Activated T-cell treated with anti-CD3 and anti-CD28 coated beads, Interleukin-2, amount 50 U/mL, for 48 hours (primary cell): ENCODE measurements at places on chromosomes 2 and 18.
A peak's percentile ranks its signal among the peaks of the same experiment; 100 is the strongest.

- peak; percentile 18 for DNase-seq
Observed at GRCh38 chr2:185628985-185629384, 109.6 kb upstream of the FSIP2 start.

DNA sequence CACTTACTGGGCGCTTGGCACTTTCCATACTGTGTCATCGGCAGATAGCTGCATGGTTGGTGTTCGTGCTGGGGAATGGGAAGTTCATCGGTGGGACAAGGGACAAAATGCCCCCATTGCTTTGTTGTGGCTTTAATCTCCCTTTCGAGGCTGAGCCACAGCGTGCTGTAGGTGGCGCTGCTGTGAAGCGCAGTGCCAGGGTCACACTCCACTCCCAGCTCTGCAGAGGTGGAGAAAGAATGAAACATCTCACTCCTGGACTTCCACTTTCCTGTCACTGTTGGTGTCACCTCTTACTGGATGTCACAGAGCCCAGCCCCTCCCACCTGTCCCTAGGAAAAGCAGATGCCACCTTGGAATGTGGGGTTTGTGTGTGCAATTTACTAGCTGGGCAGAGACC is 8.7 kb downstream of the TYMS start:
- DNase-seq = peak; percentile 21

- no peak for DNase-seq
Observed at GRCh38 chr2:233096006-233096405, 35.9 kb downstream of the INPP5D start.

GRCh38 chr18:79400591-79401381 is 5.1 kb downstream of the NFATC1 start:
- peak; percentile 68 for DNase-seq

- DNase-seq = no peak
Observed at GRCh38 chr2:180722551-180723239, 257.7 kb upstream of the UBE2E3 start.

DNA sequence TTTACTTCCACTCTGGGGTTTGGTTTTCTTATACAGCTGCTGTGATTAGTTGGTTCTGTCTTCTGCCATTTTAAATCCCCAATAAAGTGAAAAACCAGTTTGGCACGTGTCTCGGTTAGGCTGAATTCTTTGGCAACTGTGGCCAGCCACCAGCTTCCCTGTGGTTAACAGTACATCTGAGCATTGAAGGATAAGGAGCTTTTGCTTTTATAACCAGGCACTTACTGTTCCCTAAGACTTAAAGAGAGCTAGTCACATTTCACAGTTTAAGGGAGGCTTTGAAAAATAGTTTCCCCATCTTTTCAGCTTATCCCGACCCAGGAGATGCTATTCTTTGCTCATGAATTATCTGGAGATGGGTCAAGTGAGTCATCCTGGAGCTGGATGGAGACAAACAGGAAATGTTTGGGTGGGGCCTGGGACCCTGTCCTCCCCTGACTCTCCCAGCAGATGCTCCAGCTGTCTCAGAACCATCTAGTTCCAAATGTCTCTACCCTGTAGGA is 57.3 kb upstream of the EML6 start:
- DNase-seq = no peak

DNA sequence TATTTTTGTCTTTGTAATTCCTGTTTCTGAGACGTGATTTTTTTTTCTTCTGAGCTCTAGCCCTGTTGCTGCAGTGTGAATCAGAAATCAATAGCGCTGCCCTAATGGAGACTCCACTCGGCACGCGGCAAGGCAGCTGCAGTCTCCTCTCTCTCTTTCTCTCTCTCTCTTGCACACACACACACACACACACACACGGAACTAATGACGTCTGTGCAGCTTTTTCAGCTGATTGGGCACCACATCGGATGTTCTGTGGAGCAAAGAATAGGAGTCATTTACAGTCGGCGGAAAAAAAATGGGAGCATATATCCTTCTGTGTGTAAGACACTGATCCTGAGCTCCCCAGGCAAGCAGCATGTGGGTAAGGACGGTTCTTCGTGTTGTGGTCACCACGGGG is 2.0 kb upstream of the MYT1L start:
- DNase-seq = no peak

DNA sequence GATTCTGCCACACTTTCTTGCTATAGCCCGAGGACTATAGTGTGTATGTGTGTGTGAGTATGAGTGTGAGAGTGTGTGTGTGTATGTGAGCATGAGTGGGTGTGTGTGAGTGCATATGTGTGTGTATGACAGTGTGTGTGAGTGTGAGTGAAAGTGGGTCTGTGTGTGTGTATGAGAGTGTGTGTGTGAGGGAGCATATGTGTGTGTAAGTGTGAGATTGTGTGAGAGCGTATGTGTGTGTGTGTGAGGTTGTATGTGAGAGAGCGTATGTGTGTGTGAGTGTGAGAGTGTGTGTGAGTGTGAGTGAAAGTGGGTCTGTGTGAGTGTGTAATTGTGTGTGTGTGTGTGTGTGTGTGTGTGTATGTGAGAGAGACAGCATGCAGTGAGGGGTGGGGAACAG is 89.0 kb upstream of the ACSL3 start:
- no peak for DNase-seq
